ENCODE measurements at places on chromosomes 3 and 15.

GRCh38 chr3:13727890-13728289, 152.0 kb downstream of the WNT7A start:
- DNase-seq = no peak

DNA sequence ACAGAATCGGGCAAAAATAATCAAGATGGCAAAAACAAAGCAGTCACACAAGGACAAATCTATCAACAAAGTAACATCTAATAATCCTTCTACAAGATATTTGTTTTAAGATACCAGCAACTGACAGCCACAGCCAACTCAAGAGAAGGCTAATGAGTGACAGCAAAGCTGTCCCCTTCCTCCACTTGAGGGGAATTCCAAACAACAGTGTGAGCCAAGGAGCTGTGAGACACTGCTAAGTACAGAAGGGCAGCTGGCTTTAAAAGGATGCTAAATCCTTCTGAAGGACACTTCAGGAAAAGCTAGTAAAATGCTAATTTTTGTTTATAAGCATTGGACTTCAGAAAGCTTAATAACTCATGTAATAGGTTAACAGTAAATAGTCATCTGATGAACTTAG, 120.3 kb upstream of the GOLGA8J start:
- DNase-seq = no peak

- DNase-seq = no peak
These were observed 43.4 kb downstream of the HCN4 start for GRCh38 chr15:73325191-73325861.

- no peak for DNase-seq
These were observed 627.0 kb downstream of the SI start for GRCh38 chr3:164451072-164451910.

- DNase-seq = no peak
These were observed 46.9 kb downstream of the PIK3R4 start for GRCh38 chr3:130699765-130700164.

DNA sequence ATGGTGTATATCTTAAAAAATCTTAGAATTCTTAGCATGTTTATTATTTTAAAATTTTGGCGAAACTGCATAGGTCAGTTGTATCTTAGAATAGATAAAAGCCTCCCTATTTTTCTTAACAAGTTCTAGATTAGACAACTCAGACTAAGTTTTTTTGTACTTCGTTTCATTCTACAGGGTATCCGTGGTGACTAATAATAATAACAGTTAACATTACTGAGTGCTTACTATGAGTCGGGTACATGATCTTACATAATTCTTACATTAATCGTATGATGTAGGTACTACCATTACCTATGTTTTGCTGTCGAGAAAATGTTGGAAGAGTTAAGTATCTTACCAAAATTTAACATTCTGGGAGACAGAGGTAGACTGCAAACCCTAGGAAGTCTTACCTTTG, 60.7 kb downstream of the UBE2E2 start:
- no peak for DNase-seq

GRCh38 chr3:168862466-168862865, 766.7 kb upstream of the GOLIM4 start:
- no peak for DNase-seq

DNA sequence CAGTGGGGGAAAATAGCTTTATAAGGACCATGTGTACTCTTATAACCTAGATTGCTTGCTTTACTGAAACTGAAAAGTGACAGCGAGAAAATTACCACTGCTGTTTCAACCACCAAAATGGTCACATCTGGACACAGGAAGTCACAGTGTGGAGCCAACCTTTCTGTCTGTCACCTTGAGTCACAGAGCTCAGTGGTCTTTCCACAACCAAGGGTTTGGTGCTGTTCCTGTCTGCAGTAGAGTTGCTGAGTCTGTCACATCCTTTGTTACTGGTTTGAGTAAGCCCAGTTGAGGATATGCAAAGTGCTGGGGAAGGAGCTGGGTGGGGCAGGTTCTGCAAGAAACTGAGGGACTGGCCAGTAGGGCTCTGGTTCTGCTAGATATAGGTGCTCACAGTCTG, 139.1 kb upstream of the EIF1B start:
- no peak for DNase-seq

- DNase-seq = no peak
These were observed 41.4 kb upstream of the VEPH1 start for GRCh38 chr3:157544501-157545130.

DNA sequence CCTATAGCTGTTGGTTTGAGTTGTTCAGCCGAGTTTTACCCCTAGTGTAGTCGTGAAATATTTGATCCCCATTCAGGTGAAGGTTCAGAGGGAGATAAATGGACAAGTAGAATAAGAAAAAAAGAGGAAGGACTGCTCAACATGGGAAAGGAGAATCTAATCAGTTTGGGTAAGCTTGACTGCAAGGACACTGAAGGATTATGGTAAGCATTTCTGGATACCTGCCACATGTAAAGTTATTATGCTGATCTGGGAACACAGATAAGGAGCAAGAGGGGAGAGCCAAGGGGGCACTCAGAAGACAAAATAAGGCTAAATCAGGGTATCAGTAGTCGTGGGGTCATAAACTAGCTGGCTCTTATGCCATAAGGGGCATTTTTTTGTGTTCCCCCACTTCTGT, 49.9 kb downstream of the TFG start:
- DNase-seq = no peak

GRCh38 chr3:13211605-13212210, 138.5 kb upstream of the IQSEC1 start:
- no peak for DNase-seq

- DNase-seq = peak; percentile 41
These were observed 794 bp downstream of the ARPP19 start for GRCh38 chr15:52567871-52568600.

GRCh38 chr3:76383781-76384180, 598.4 kb upstream of the ZNF717 start:
- DNase-seq = no peak

DNA sequence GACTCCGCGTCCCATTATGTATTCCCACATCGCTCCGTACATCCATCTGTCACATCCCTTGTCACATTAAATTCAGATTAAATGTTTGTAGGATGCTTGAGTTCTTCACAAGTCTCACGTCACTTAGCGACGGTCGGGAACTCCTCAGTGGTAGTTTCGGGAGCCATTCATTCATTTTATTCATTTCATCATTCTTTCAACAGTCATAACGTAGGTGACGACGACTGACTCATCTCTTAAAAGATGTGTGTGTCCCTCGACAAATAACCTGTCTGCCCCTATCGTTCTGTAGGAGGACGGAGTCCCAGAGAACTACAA, 272 bp upstream of the SRPRB start:
- DNase-seq = no peak

All from activated CD4-positive, alpha-beta T cell treated with anti-CD3 and anti-CD28 coated beads, Interleukin-2, amount 50 U/mL, for 1 hour (primary cell).